HFF-Myc (cell line): ENCODE measurements at places on chromosomes 13 and 19.

DNA sequence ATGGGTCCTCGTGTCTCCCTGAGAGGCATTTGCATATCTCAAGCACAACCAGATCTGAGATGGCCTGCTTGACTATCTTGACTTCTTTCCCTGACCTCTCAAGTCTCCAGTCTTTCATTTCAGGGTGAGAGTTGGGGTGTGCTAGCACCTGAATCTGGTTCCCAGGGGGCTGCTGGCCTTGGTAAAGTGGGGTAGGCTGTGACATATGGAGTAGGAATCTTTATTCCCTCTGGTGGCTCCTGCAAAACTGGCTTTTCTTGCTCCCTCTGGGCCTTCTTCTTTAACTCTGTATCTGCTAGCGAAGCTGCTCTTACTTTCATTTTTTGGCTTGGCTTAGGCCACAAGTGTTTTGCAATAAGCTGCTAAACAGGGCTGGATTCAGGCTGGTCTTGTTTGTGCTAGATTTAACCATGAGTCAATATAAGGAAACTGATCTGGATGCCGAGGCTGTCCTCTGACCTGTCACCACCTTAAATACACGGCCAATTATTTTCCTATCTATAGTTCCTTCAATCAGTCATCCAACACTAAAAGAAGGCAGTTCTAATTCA lies 42.3 kb downstream of the ZNF493 start:
- DNase-seq, result no peak

DNA sequence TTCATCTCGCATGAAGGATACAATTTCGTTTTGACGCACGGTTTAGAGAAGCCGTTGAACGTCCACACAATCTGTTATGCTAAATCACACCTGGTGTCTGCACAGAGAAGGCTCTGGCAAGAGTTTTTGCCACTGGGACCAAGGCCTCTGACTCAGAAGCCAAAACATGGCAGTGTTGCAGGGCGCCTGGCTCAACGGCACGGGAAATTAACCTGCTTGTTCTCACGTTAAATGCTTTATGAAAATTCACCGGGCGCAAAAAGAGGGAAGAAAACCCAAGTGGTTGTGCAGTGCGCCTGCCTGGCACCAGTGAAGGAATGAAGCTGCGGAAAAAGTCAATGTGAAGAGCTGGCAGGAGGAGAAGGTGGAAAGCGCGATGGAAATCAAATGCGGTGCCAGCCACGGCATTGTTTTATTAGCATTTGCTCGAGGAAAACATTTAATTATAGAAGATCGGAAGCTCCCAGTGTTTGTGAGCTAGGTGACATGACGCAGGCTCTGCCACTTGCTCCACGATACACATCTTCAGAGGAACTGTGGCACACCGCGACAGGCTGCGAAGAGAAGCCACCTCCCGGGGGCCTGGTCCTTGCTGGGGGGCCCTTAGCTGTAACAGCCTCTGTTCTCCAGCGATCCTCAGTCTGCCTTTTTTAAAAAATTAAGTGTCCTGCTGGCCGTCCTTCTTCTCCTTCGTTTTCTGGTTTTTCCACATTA lies 126.2 kb downstream of the ZIC5 start:
- DNase-seq, result no peak

DNA sequence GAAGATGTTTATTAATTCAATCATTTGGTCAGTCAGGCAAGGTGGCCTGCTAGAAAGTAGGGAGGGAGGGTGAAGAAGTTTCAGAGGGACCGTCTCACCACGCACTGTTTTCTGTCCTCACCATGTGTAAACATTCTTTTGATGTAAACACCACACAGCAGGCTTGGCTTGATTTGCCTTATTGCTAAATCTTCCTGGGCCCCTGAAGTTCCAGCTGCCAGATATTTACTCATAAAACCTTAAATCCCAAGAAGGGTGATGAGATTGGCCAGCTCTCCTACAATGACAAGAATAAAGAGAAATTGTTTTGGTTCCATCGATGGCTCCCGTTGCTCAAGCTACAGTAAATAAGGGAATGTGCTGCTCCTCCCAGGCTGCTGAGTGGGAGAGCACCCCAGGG lies 198.2 kb upstream of the TMTC4 start:
- DNase-seq, result no peak

- no peak for DNase-seq
These were observed 33.9 kb upstream of the FLT1 start for GRCh38 chr13:28528848-28529247.
